ENCODE measurements at places on chromosomes 16 and 17. TPM values are rescaled to one million over a fixed set of nuclear protein-coding genes. Genes with fewer than 3 reads are reported as not detected.

DNA sequence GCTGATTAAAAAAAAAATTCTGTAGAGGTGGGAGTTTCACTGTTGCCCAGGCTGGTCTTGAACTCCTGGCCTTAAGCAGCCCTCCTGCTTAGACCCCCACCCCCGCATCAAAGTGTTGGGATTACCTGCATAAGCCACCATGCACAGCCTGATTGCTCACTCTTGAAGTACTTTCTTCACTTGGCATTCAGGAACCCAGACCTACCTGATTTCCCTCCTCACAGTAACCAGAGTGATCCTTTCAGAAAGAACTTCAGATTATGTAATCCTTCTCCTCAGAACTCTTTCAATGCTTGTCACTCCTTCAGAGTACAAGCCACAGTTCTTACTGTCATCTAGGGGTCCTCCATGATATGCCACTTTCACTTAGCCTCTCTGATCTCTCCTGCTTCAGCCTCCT, 1.4 kb downstream of the EFCAB13 start:
- no peak for DNase-seq

GRCh38 chr16:54932737-54933254, 2.1 kb downstream of the IRX5 start:
- DNase-seq, result no peak

SLC5A2 gene
- not detected for total RNA-seq

- no peak for DNase-seq
Observed at GRCh38 chr16:83400234-83400633, 407.5 kb upstream of the HSBP1 start.

GDPD3 gene
- 3.3 TPM for total RNA-seq

AIPL1 gene
- not detected for total RNA-seq

GRCh38 chr17:6517062-6517461, 39.3 kb downstream of the PITPNM3 start:
- DNase-seq, result no peak

ASPA gene
- not detected for total RNA-seq

- DNase-seq, result no peak
Observed at GRCh38 chr16:56288019-56288418, 96.7 kb downstream of the GNAO1 start.

CDH5 gene
- total RNA-seq, result not detected

- no peak for DNase-seq
Observed at GRCh38 chr17:66345264-66345663, 42.9 kb downstream of the PRKCA start.

GRCh38 chr17:50049636-50050035, 6.3 kb upstream of the ITGA3 start:
- DNase-seq, result no peak

DNA sequence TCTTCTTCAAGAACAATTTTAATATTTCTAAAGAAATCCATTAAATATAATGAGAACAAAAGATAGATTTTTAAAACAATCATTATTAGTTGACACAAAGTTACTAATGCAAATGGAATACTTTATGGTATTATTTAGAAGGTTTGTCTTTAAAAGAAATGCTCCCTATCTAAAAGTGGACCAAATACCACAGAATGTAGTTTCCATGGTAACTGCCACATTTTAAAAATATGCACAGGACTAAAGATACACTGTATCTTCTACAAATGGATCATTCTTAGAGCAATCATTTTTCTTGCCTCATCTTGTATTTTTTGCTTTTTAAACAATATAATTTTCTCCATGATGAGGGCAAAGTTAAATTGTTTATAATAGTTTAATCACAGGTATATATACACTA, 296.0 kb downstream of the CEP112 start:
- DNase-seq, result no peak

GRCh38 chr17:3740611-3741073, 16.9 kb downstream of the HASPIN start:
- no peak for DNase-seq

- DNase-seq, result no peak
Observed at GRCh38 chr17:80453998-80454556, 22.3 kb downstream of the NPTX1 start.

SSH2 gene
- 45.1 TPM for total RNA-seq

SHISA6 gene
- not detected for total RNA-seq
